ENCODE measurements at places on chromosomes 2 and 18.

DNA sequence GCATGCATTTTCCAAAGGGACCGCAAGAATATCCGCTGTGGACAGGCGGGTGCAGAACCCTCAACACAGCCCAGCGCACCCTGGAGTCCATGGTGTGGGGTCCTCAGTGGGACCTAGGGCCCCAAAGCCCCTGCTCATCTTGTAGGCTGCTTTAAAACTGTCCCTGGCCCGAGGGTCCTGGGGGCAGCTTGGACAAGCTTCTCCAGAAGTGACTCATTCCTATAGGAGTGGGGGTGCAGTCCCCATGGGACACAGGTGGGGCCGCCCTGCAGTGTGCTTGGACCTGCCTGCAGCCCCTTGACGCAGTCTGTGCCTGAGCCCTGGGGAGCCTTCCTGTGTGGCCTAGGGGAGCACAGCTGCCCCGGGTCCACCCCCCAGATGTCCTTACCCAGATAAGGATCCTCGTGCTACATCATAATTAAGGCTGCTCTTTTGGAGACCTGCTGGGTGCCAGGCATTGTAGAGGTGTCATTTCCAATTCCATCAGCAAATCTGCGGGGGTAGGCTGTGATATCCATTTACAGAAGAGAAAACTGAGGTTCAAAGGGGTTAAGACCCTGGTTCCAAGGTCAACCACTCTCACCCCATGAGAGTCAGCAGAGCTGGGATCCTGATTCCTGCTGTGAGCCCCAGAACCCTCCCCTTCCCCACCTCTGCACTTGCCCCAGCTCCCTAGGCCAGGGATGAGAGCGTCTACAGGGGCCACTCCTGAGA is 1.7 kb upstream of the HS6ST1 start:
- DNase-seq: no peak

DNA sequence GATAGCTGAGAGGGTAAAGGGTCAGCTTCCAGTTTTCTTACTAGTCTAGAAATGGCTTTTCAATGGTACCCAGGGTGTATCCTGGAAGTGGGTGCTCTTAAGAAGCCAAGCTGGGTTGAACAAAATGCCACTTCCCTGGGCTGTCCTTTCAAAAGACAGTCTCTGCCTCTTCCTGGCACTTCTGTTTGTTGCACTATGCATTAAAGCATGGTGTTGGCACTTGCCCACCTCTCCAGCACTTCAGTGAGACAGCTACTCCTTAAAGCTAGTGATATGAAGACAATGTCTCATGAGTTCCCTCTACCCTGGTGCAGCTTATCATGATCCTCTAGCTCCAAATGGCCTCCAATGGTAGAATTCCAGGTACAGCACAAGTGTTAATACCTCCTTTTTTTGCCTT is 74.3 kb upstream of the IGFBP5 start:
- DNase-seq: peak; percentile 70

DNA sequence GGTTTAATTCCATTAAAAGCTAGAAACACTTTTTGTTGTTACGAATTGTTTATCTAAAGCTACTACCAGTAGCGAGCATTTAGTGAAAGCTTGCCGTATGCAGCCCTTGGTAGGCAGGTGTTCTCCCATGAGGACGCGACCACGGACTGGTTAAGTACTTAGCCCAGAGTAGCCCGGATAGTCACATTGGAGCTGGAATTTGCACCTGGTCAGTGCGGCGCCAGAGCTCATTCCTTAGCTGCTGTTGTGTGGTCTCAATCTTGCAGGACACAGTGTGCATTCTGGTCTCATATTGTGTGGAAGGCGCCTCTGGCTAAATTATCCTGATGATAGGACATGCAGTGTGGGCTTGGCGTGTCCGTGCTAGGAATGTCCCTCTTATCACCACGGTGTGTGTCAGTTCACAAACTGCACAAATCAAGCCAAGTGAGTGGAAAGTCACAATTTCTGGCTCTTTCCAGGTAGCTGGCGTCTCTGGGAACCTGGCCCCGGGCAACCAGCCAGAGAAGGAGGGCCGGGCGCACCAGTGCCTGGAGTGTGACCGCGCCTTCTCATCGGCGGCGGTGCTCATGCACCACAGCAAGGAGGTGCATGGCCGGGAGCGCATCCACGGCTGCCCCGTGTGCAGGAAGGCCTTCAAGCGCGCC is 133.3 kb downstream of the ZNF236 start:
- peak; percentile 67 for DNase-seq

DNA sequence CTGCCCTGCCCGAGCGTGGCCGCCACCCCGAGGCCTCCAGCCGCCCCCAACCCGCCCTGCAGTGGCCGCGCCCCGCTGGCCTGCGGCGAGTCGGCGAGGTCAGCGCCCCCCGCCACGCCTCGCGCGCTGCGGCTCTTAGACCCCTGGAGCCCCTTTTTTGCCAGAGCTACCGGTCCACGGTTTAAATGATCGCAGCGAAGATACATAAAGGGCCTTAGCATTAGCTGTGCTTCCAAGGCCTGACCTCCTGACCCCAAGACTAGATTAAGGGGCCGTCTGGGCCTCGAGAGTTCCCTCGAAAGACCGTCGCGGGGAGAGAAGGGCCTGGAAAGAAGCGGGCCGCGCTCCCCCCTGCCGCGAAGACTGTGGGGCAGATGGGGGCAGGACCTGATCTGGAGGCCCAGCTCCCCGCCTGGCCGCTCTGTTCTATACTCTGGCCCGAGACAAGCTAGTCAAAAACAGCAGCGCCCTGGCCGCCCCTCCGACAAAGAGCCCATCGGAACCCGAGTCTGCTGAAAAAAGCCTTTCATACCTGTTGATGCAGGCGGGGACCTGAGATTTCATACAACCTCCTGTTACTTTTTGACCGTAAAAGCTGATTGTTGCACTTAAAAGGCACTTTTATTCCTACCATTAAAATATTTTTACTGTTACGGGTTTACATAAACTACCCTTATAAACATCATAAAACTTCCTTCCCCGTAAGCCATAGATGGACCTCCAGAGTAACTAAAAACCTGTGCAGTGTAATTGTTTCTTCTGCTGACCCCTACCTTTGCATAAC is 68.7 kb upstream of the PSMD14 start:
- DNase-seq: no peak

DNA sequence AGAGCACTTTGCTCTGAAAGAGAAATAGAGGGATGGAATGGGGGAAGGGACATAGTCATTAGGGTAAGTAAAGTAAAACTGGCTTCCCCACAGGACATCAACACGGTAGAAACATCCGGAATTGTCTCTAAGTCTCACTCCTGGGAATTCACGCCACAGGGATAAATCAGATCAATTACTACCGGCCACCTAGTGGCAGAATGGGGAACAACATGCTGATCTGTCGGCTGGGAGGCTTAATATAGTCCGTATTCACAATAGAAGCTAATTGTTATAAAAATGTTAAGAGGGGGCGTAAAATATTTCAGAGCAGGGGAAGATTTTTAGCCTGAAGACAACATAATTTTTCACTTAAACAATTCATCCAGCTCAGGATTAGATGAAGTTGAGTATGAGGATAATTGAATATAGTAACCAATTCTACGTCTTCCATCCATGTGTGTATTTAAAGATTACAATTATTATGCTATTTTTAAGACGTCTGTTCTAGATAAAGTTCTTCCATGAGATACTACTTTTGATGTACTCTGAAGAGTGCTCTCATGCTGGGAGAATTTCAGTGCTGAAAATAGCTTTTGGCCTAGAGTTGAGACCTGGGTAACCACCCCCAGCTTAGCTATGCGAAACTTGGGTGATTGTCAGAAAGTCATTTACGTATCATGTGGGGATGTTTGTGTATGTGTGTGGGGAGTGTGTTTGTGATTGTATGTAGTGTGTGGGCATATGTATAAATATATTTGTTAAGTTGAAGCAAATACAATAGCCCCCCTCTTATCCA is 65.7 kb downstream of the LRRTM1 start:
- no peak for DNase-seq

- DNase-seq: no peak
Measured at GRCh38 chr2:55137024-55137958, 87.0 kb upstream of the RTN4 start.

DNA sequence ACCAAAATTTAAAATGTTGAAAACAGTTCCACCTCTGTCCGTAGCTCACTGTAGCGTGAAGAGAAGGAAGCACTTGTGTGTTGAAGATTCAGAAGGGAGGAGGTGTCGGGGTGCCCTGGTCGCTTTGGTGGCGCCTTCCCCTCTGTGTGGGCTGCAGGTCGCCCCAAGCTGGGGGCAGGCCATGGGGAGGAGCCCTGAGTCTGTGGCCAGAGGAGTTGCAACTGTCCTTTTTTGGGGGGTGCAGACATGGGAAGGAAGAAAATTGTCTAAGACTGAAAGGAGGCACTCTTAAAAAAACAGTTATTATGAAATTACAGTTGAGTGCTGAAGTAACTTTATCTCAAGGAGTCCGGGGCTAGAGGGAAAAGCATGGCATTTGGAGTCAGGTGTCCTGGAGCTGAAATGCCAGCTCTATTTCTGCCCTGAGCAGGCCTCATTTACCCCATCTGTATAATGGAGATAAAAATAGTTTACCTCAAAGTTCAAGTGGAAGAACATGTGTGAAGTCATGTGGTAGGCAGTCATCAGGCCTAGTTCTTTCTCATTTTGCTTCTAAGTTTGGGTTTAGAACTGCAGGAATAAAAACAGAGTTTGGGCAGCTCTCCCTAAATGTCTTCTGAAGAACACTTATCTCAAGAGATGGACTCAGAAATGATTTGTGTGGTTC is 82.1 kb downstream of the RNF144A start:
- DNase-seq: no peak

DNA sequence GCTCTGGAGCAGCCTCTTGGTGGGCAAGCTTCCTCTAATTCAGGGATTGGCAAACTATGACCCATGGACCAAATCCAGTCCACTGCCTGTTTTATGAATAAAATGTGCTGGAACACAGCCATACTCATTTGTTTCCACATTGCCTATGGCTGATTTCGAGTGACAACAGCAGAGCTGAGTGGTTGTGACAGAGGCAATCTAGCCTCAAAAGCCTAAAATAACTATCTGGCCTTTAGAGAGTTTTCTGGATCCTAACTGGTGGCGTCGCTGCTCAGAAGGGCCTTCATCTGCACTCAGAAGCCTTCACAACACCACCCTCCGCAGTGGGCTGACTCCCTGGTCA is 147.1 kb downstream of the CCBE1 start:
- no peak for DNase-seq

GRCh38 chr2:497770-498492 is 179.3 kb downstream of the TMEM18 start:
- DNase-seq: no peak

- DNase-seq: no peak
Measured at GRCh38 chr2:235879116-235879515, 289.1 kb downstream of the GBX2 start.

- no peak for DNase-seq
Measured at GRCh38 chr2:65979446-65979845, 455.5 kb upstream of the MEIS1 start.

GRCh38 chr2:148517822-148518221 is 126.7 kb upstream of the EPC2 start:
- peak; percentile 7 for DNase-seq

DNA sequence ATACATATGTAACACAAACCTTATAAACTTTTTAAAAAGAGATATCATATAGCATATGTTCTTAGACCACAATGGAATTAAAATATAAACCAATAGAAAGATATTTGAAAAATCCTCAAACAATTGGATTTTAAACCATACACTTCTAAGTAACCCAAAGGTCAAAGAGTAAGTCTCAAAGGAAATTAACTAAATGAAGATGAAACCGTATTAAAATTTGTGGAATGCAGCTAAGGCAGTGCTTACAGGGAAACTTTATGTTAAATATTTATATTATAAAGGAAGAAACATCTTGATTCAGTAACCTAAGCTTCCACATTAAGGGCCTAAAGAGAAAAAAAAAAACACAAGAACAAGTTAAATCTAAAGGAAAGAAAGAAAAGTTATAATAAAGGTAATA is 966.1 kb downstream of the SLC4A3 start:
- DNase-seq: no peak

- no peak for DNase-seq
Measured at GRCh38 chr2:65537651-65538385, 105.4 kb upstream of the SPRED2 start.

- DNase-seq: no peak
Measured at GRCh38 chr2:226705133-226705886, 94.3 kb downstream of the IRS1 start.
